ENCODE measurements at places on chromosomes 11 and 22.
A peak's percentile ranks its signal among the peaks of the same experiment; 100 is the strongest.

DNA sequence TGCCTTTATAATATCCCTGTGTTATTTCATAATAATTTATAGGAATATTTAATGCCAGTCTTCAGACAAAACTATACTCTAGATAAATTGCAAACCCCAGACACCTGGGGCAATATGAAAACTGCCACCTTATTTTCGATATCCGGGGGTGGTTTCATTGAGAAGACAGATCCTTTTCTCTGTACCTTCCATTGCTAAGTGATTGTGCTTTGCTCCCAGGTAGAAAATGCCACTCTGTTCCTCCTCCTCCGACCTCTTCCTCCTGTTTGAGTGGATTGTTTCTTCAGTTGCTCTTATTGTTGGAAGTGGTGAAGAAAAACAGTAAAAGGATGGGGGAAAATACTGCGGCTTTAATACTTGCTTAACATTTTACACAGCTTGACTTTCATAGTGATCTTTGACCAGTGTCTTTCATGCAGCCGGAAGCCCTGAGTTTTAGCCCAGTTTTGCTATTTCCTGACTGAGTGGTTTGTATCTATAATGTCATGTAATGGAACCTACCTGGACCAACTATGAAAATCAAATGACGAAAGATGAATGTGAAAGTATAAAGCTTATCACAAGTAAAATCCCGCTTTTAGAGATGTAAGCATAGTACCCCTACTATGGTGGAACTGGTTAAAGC is 5.6 kb upstream of the GRIK4 start:
- no peak for DNase-seq

GRCh38 chr11:11589437-11589836 is 32.4 kb downstream of the GALNT18 start:
- DNase-seq, result no peak

DNA sequence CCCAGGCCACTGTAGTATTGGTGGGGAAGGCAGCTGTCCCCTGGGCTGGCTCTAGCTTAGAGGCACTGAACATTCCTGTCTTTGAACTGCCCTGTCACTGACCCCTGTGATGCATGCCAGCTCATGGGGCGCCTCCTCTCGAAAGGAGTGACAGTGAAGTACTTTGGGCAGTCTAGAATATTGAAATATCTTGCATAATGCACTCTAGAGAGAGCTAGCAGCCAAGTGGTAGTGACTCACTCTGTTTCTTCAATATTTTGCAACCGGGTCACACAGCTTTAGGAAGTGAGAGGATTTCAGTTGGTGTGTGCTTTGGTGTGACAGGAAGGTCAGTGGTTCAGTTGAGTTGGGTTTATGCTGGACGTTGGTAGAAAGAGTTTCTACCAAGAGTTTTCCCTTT is 35.5 kb upstream of the ST14 start:
- DNase-seq, result peak; percentile 90

DNA sequence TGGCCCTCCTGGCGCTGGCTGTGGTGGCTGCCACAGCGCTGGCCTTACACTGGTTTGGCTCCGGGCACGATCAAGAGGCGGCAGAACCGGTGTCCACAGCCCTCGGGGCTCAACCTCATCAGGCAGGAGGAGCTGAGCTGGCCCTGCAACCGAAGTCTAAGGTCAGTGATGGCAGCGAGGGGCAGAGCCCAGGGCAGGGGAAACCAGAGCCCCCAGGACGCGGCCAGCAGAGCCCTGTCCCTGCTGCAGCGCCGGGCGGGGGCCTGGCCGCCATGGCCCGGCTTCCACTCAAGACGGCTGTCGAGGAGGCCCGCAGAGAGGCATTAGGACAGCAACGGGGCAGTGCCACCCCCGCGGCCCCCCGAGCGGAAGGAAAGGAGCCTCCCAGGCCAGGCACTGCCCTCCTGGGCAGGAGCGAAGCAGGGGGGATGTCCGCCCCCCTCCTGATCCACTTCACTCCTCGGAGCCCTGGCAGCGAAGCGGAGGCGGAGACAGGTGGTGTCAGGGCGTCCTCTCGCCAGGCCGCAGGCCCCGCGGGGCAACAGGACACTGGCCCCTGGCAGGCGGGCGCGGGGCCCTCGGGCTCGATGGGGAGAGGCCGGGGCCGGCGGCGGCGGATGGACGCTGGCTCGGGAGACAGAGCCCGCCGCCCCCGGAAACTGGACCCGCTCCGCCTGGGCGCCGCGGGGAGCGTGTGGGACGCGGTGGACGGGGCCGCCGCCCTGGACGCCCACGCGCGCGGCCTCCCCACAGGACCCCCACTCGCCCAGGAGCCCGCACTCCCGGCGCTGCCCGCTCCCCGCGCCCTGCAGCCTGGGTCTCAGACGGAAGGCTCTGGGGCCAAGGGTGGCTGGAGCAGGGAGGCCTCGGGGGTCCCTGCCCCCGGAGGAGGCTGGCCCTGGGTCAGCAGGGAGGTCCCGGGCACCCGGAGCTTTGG is 895 bp downstream of the KLHDC7B start:
- DNase-seq, result no peak

DNA sequence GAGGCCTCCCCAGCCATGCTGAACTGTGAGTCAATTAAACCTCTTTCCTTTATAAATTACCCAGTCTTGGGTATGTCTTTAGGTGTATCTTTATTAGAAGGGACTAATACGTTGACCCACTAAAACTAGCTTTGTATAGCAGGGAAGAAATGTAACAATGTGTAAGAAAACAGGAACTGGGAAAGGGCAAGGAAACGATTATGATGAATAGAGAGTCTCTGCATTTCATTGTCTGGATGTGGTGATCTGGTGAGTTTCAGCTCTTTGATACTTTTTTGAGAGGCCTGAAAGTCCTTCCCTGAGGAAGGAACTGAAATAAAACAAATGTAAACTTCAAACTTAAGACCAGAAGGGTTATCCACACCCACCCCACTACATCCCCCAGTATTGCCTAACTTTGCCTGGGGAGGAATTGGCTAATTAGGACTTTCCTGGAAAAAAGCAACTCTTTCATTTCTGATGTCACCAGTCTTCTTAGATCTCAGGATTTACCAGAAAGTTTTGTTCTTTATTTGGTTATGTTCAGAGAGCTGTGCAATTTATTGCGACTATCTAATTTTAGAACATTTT is 119.0 kb downstream of the LDLRAD3 start:
- no peak for DNase-seq

DNA sequence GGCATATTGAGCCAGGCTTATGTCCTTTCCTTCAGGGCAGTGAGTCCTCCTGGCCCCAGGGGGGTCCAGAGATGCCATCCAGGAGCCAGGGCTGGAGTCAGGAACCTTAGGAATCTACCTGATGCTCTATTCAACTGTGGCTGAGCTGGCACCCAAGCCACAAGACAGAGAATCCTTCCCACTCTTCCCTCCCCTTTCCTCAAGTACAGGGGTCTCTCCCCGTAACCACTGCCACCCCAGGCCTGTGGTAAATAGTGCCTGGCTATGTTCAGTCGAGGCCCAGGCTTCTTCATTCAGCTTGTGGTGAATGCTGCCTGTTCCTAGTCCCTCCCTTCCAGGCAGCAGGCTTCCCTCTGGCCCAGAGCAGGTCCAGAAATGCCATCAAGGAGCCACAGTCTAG is 45.5 kb upstream of the THY1 start:
- no peak for DNase-seq

DNA sequence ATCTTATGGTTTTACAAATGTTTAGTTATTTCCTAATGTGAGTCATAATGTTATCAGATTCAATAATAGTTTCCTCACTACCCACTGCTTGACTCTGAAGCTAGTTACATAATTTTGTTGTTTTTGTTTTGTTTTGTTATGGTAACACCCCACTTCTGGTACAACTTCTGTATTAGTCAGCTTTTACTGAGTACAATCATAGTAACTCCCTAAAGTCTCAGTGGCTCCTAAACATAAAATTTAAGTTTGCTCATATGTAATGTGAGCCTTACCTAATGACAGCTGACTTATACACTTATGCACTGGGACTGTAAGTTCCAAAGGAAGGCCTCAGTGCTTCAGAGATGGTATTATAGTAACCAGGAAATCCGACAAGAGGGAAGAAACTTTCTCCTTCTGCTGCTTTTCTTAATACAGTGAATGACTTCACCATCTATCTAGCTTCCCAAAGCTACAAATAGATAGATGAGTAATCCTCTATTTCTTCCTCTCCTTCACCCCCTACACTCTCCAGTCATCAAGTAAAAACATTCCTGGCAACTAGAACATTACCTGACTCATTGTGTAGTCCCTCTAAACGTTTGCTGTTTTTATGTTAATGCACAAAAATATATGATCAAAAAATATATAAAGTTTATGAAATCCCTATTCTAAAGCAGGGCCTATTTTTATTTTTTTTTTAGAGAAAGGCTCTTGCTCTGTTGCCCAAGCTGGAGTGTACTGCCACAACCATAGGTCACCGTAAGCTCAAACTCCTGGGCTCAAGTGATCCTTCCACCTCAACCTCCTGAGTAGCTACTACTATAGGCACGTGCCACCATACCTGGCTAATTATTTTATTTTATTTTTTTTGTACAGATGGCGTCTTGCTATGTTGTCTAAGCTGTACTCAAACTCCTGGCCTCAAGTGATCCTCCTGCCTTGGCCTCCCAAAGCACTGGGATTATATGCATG is 563.0 kb downstream of the SOX6 start:
- no peak for DNase-seq

All from kidney capillary endothelial cell (primary cell).